CD8-positive, alpha-beta T cell (primary cell): ENCODE measurements at places on chromosomes 4 and X.

- DNase-seq: no peak
These were observed 37.9 kb upstream of the MXRA5 start for GRCh38 chrX:3384327-3384726.

GRCh38 chr4:56181140-56181953 lies 205.9 kb downstream of the AASDH start:
- no peak for DNase-seq

- no peak for DNase-seq
These were observed 757.0 kb downstream of the TRAM1L1 start for GRCh38 chr4:116328261-116328860.

DNA sequence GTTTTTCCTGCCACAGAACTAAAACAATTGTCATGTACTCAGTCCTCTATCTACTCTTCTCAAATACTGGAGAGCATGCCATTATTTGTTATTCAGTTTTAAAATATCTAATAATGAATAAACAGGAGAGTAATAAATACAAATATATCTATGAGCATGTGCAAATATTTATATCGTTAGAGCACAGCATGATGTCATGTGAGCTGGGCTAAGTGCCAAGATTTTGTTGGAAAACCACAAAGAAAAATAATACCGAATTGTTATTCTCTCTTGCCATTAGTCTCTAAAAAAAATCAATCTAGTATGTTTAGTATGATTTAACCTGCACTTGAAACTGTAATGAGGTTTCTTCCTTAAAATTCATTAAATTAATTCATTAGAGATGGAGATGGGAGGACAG lies 97.3 kb downstream of the DDX60 start:
- DNase-seq: no peak

GRCh38 chr4:44869222-44869882 lies 143.0 kb upstream of the GNPDA2 start:
- no peak for DNase-seq

- DNase-seq: no peak
These were observed 125.5 kb upstream of the JADE1 start for GRCh38 chr4:128684016-128684415.

DNA sequence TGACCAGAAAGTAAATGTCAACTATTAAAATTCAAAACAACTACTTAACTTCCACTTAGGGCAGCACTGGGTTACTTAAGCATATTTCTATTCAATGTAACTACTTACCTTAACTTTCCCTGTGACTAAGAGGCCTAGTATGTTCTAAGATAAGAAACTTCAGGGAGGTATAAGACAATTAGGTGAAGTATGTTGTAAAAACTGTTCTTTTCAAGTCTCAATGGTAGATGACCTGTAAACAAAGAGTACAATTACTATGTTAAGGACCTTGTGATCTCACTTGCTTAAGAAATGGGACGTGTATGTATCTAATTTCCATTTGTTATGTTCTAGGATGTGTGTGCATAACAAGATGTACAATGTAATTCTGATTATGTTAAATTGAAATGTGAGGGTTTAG lies 960.5 kb downstream of the CCSER1 start:
- no peak for DNase-seq

DNA sequence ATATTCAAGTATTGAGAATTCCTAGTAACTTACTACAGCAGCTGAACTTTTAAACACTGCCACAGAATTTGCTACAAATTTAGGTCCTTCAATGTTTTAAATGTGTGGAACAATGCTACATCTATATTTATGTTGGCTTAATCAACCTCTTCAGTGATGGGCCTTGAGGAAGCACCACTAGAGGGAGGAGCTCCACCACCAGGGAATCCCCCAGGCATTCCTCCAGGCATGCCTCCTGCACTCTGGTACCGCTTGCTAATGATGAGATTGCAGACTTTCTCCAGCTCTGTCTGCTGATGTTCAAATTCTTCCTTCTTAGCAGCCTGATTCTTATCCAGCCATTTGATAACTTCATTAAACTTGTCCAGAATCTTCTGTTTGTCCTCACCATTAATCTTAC lies 190.8 kb downstream of the HTR2C start:
- DNase-seq: no peak

DNA sequence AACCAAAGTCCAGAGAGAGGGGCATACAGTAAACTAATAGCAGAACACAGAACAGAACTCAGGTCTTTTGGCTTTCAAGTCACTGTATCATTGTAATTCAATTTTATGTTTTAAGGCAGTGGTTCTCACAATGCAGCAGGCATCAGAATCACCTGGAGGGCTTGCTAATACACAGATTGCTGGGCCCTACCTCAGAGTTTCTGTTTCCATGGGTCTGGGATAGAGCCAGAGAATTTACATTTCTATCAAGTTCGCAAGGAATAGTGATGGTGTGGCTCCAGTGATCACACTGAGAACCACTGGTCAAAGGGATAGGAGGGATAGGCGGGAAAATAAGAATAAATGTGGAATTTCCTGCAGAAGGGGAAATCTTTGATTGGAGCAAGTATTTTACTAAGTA lies 36.7 kb downstream of the LANCL3 start:
- DNase-seq: no peak

DNA sequence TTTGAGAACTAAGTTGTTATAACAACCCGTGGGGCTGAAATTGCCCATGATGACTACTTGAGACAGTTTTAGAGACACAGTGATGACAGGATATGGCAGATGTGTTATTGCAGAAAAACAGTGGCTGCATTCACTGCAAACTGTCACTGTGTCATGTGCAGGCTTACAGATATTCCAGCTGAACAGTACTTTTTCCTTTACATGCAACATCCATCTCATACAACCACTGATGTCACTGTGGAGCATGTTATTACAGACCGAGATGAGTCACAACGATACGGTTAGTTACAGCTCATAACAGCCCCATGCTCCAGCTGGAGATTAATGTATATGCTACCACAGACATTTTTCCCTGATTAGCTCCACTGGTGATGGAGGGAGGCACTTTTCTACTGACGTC lies 207.4 kb downstream of the TMA16 start:
- no peak for DNase-seq

DNA sequence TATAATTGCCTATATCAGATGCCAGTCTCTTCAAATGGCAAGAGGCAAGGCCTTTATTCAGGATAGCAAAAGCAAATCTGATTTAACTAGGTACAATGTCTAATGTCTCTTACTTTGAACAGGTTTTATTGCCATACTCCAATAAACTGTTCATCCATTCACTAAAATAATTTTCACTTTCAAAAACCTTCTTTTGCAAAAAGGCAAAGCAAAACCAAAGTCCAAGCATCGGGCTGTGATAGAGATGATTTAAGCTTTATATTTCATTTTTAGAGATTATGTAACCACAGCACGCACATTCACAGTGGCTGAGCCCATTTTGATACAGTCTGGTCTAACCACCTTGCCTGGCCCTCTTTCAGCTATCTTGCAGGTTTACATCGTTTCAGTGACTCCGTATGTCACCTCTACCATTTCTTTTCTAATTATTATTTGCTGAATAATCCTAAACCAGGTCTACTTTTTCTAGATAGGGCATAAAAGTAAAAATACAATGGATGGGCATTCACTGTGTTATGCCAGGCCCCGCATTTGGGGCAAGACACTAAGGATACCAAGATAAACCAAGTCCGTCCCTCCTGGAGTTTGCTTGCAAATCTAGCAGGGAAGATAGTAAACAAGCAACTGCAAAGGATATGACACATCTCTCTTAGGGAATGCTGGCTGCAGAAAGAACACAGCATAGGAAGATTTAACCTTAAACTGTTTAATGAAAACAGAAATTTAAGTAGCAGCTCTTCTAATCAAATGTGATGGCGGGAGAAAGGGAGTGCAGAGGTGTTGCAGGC lies 1.8 kb downstream of the CASP3 start:
- DNase-seq: no peak

GRCh38 chr4:74394476-74395136 lies 29.7 kb downstream of the EREG start:
- no peak for DNase-seq

GRCh38 chrX:48908600-48908999 lies 2.8 kb downstream of the SLC35A2 start:
- no peak for DNase-seq

- DNase-seq: no peak
These were observed 11.1 kb downstream of the DOK7 start for GRCh38 chr4:3473996-3474765.

GRCh38 chr4:67885762-67886161 lies 2.0 kb upstream of the TMPRSS11D start:
- no peak for DNase-seq

GRCh38 chr4:5572114-5572513 lies 136.2 kb downstream of the EVC2 start:
- DNase-seq: no peak

DNA sequence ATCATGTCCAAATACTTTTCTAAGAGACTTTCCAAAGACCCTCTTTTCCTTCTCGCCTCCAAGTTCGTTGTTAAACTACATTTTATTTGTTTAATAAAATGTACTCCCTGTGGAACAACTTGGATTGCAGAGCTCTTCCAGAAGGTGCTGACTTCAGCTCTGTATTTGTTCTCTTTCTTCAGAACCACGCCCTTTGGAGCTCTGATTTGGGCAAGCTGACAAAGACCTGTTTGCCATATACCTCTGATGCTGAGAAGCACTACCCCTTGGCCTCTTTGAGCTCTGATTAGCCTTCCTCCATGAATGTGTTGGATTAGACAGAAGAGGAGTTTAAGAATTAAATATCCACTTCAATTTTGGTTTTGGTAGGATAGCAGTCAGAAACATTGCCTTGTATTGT lies 815.1 kb upstream of the POU3F4 start:
- DNase-seq: no peak

DNA sequence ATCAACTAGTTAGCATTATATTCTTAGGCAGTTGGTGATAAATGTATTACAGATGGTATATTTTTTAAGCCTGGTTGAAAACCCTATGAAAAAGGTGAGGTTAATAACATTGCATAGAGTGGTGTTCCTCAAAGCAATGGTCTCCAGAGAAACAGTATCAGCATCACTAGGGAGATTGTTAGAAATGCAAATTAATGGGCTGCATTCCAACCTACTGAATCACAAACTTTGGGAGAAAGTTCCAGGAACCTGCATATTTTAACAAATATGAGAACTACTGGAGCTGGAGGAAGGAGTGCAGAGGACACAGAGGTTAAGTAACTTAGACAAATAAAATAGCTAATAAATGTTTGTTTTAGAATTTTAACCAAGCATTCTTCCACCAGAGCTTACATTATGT lies 166.9 kb upstream of the PCDH10 start:
- DNase-seq: no peak

DNA sequence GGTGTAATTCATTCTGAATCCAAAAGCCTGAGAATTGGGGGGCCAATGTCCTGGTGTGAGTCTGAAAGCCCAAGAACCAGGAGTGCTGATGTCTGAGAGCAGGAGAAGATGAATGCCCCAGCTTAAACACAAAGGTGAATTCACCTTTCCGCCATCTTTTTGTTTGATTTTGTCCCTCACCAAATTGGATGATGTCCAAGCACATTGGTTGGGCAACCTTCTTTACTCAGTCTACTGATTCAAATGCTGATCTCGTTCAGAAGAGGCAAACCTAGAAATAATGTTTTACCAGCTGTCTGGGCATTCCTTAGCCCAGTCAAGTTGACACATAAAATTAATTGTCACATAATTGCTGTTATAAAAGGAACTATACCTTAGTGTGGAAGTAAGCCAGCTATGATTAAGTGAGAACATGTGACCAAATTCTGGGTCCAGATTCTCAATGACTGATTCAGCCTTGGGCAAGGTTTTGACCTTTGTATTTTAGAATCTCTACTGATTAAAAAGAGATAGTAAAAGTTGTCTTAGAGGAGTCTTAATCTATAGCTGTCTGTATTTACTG lies 34.5 kb upstream of the SLC4A4 start:
- DNase-seq: no peak

GRCh38 chr4:121307445-121308327 lies 73.1 kb downstream of the QRFPR start:
- DNase-seq: peak; percentile 72

- no peak for DNase-seq
These were observed 28.6 kb downstream of the KIAA0232 start for GRCh38 chr4:6811165-6811564.

GRCh38 chr4:144658903-144659302 lies 12.9 kb downstream of the HHIP start:
- no peak for DNase-seq

DNA sequence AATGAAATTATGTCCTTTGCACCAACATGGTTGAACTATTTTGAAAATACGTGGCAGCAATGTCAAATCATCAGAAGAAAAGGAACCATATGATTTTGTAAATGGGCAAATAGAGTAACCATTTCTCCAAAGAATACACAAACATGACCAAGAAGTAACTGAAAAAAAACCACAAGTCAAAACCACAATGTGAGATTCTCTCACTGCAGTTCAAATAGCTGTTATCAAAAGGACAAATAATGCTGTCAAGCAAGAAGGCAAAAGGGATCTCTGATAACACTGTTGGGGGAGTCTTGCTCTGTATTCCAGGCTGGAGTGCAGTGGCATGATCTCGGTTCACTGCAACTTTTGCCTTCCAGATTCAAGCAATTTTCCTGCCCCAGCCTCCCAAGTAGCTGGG lies 280.8 kb upstream of the ZCCHC13 start:
- no peak for DNase-seq

GRCh38 chr4:52376132-52376704 lies 282.9 kb downstream of the USP46 start:
- DNase-seq: no peak

DNA sequence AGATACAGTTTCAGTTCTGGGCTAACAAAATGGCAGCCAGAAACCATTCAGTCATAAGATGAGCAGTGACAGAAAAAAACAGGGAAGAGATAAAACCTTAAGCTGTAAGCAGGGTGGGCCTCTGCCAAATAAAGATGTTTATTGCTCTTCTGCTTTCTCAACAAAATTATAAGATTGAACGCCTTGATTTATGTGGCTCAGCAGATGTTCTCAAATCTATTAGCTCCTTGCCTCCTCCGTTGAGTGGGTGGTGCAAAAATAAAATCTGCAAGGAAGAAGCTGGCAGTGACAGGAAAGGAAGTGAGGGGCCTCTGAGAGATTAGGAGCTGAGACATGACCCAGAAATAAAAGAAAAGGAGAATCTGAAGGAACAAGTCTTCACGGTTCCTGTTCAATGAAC lies 206.6 kb downstream of the PTTG2 start:
- DNase-seq: no peak
